ENCODE measurements at places on chromosomes 13 and 19.

GRCh38 chr19:14116525-14116917 lies 1.0 kb downstream of the PRKACA start:
- DNase-seq = no peak

DNA sequence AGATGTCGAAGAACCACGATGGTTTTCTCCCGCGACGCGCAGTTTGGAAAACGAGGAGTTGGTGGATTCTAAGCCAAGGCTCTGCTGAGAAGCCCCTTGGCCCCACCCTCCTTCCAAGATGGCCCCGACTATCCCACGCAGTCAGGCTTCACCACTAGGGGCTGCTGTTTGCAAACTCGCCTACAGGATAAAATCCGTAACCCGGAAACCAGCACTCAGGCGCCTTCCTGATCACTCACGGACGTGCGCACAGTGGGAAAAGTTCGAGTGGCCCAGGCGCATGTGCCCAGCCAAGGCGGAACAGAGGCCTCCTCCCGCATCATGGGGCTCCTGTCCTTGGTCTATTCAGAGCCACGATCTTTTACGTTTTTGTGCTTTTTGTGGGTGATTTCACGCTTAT lies 19.2 kb upstream of the UQCR11 start:
- DNase-seq = peak; percentile 22

- no peak for DNase-seq
Measured at GRCh38 chr13:50241479-50241878, 226.2 kb downstream of the KCNRG start.

DNA sequence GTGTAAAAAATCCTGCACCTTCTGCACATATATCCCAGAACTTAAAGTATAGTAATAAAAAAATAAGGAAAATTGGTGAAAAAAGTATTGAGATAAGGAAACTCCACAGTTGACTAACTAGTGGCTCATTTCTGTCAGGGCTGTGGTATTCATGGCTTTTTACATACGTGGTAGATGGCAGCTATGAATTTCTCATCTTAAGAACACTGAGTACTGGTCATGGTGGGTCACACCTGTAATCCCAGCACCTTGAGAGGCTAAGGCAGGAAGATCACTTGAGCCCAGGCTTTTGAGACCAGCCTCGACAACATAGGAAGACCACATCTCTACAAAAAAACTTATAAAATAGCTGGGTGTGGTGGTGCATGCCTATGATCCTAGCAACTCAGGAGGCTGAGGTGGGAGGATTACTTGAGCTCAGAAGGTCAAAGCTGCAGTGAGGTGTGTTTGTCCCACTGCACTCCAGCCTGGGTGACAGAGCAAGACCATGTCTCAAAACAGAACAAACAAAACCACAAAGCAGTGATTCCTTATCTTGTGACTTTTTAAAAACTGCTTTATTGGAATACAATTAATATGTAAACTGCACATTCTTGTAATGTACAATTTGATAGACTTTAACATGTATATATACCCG lies 16.8 kb downstream of the SLAIN1 start:
- DNase-seq = no peak
